ENCODE measurements at places on chromosomes 7 and 10.

- peak; percentile 17 for DNase-seq
Observed at GRCh38 chr10:124287791-124288190, 130.9 kb downstream of the OAT start.

DNA sequence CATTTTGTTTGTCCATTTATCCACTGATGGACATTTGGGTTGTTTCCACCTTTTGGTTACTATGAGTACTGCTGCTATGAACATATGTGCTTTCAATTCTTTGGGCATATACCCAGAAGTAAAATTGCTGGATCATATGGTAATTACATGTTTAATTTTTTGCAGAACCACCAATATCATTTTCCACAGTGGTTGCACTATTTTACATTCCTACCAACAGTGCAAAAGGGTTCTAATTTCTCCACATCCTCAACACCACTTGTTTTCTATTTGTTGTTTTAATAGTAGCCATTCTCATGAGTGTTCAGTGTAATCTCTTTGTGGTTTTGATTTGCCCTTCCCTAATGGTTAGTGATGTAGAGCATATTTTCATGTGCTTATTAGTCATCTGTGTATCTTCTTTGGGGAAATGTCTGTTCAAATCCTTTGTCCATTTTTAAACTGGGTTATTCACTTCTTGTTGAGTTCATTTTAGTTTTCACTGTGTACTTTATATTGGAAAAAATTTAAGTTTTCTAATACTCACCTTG lies 101.9 kb downstream of the HIBADH start:
- no peak for DNase-seq

- DNase-seq: no peak
Observed at GRCh38 chr10:114795039-114795438, 26.5 kb upstream of the FHIP2A start.

- DNase-seq: no peak
Observed at GRCh38 chr10:30510184-30510931, 76.4 kb downstream of the MAP3K8 start.

- no peak for DNase-seq
Observed at GRCh38 chr7:4742051-4742573, 33.3 kb upstream of the AP5Z1 start.

GRCh38 chr10:64973391-64973790 lies 1452.2 kb downstream of the REEP3 start:
- no peak for DNase-seq

DNA sequence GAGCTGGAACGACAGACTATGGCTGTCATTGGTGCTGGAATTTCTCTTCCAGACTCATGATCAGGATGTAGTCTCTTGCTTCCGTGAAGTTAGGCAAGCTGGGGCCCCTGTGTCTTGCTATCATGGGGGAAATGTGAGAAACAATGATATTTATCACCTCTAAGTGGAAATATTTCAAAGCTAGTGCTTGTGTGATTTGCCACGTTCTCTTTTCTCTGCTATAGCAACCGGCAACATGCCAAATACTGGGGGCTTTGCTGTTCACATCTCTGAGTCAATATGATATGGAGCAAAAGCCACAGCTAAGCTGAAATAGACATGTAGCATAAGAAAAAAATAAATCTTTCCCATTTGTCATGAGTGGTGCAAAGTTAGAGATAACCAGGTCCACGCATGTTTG lies 668.2 kb upstream of the IGFBP3 start:
- DNase-seq: no peak

GRCh38 chr7:45073031-45073785 lies 15.6 kb downstream of the NACAD start:
- no peak for DNase-seq
